ENCODE measurements at places on chromosomes 3 and 15.

DNA sequence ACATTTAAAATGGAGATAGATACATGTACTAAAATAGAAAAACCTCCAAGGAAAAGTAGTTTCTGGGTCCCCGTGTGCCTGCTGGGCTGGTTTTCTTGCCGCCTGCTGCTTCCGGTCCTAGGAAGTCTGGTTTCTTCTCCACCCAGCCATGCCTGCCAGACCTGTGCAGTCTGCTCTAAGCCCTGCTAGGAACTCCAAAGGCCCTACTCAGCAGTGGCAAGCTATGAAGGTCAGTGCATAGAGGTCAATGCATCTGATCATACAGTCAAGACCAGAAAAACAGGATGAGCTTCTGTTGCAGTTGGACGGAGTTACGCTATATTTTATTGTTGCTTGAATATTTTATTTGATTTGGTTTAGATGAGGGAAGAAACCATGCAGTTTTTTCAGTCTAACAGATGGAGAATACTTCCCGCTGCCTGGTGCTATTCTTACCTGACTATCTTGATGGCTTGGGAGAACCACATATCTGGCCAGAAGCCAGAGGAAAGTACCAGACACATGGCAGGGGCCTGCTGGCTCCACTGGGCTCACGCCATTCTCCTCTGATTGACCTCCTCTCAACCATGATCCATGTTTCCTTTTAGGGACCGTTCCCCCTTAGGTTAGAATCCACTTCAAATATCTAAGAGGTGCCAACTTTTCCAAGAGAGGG lies 226.8 kb upstream of the ST8SIA2 start:
- DNase-seq: no peak

- no peak for DNase-seq
These were observed 244.3 kb downstream of the RPLP1 start for GRCh38 chr15:69696946-69697345.

GRCh38 chr3:10334459-10334858 lies 13.5 kb upstream of the SEC13 start:
- no peak for DNase-seq

GRCh38 chr3:189148081-189148507 lies 23.7 kb upstream of the TPRG1 start:
- peak; percentile 41 for DNase-seq

DNA sequence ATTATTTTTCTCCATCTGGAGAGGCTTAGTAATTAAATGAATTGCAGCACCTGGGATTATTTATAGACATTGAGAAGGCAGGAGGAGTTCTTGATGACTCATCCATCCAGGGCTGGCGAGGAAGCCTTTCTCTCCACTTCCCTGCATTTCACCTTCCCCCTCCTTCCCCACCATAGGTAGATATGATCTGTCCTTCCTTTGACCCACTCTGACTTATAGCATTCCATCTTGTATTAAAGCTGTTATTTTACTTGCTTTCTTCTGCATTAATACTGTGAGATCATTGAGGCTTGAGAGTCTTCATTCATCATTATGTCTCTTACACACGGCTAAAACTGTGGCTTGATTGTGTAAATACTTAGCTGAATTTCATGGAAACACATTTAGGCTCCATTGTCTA lies 288.8 kb downstream of the FEZF2 start:
- DNase-seq: no peak

Measured in stimulated activated effector memory CD8-positive, alpha-beta T cell treated with anti-CD3 and anti-CD28 coated beads, Interleukin-12 subunit alpha, Interleukin-12 subunit beta, amount 100 ng/mL, for 72 hours (primary cell).